ENCODE measurements at places on chromosomes 11 and 22.

DNA sequence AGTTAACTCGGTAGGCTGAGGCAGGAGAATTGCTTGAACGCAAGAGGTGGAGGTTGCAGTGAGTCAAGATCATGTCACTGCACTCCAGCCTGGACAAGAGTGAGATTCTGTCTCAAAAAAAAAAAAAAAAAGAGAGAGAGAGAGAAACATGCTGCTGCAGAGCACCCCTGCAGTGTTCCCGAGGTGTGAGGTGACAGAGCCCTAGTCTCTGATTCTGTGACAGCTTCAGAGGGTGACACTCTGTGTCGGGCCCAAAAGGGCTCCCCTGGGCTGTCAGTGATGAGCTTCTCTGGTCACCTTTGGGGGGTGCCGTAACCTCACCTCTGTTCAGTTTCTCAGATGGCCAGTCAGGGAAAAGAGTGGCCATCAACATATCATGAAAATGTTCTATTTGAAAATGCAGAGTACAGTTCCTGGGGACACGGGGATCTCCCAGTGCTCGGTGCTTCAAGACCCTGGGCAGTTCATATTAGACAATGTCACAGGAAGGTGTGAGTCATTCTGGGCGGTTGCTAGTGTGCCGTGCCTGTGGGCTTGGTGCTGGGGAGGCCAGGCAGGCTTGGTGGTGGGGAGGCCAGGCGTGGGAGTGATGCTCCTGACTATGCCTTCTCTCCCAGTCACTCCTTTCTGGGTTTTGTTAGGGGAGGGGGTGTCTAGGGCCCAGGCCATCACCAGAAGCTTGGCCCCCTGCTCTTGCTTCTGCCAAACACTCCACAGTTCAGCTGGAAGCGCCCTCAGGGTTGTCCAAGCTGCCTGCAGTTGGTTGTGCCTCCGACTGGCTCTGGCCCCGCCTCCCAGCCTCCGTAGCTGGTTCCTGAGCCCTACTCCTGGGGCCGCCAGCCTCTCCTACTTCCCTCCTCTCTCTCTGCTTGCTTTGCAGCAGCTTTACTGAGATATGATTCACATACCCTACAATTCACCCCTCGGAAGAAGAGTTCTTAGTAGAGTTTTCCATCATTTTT, 52.5 kb upstream of the CLDN5 start:
- peak; percentile 18 for DNase-seq

DNA sequence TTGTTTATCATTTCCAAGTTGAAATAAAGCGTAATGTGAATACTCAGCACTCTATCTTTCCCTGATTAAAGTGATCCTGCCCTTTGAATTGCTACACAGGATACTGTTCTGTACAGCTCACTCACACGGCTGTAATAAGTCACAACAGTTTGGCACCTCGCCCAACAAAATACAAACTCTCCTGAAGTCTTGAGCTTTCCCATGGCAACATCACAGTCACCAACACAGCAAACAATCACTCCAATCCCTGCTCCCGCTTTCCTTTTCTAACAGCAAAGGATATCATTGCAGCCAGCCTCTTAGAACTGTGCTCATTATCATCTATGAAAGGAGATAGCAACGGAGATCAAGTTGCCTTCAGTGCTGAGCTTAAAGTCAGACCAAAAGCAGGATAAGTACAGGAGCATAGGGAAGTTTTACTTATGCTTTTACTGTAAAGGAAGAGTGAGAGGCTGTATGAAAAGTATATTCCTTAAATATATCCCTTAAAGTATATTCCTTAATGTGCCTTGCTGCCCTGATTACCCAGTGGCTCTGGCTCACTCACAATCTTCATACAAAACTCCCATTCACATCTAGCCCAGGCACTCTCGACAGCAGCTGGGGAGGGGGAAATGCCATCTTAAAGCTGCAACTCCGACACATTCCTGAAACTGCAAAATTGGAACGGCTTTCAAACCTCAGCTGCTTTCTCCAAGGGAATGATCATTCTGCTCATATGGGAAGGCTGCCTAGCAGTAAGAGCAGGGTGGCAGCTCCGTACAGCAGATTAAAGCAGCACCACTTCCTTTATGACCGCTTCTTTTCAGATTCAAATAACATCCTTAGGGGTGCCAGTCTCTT, 35.8 kb downstream of the MAML2 start:
- no peak for DNase-seq

DNA sequence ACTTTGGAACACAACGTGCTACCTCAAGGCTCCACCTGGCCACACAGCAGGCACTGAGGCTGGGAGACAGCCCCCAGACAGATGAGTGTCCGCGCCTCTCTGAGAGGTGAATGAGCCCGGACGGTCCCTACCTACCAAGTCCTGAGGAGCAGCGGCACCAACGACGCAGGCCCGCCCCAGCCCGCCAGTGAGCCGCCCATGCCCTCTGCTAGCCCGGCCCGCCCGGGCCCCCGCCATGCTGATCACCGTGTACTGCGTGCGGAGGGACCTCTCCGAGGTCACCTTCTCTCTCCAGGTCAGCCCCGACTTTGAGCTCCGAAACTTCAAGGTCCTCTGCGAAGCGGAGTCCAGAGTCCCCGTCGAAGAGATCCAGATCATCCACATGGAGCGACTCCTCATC, at the start of gene DDI1:
TSS of gene DDI1 (plus strand) at position 53 of the 400 bp plus-strand sequence. CDS start at position 236, 183 bp downstream.
- DNase-seq: no peak

- DNase-seq: no peak
Measured at GRCh38 chr11:86197448-86197847, 47.1 kb upstream of the EED start.

GRCh38 chr11:65501186-65501471, 2.3 kb downstream of the MALAT1 start:
- DNase-seq: no peak

GRCh38 chr22:32864041-32864440, 62.5 kb downstream of the TIMP3 start:
- no peak for DNase-seq

- DNase-seq: peak; percentile 67
Measured at GRCh38 chr11:65551572-65552387, 6.4 kb downstream of the LTBP3 start.

DNA sequence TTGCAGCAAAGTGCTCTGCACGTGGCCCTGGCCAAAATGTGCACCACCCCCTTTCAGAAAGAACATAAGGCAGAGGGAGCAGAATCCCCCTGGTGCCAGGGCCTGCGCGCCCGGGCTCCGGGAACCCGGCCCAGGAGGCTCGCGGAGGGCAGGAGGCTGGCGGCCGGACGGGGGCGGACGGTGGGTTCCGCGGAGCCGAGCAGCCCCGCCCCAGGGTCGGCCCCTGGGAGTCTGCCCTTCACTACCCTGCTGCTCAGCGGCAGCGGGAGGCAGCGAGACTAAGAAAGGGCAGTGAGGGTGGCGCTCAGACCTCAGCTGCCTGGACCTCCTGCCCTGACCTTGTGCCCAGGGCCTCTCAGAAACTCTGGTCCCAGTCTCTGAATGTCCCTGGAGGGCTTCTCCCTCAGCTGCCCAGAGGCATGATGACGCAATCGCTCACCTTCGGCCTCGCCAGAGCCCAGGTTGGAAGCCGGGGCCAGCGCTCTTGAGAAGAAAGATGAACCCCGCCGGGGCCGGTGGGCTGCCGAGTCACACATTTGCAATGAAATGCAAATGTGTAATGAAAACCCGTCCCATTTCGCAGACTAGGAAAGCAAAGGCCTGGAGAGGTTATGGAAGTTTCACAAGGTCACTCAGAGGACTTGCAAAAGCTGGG, 1.1 kb upstream of the CLMP start:
- no peak for DNase-seq

DNA sequence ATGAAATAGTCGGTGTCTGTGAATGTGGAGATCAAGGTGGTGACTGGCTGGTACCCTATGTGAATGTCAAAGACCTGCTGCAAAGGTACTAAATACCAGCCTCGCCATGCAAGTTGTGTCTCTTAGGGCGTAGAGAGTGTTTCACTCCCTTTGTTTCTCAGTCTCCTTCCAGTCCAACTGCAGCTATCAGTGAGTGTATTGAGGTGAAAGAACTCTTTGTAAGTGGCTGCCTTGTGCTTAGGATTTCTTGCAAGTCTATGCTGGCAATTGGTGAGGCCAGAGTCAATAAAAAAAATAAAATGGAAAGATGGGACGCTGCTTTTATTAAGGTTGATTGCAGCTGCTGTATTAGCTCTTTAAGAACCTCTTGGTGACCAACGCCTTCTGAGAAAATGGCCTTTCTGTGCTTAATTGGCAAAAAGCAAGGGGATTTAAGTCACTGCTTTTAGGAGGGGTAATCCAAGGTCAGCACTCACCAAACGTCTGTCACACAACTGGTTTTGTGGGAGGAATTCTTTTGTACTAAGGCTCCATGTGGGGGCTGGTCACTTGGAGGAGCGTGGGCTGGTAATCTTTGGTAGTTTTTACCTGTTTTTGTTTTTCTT, 95.1 kb downstream of the PARVA start:
- no peak for DNase-seq

DNA sequence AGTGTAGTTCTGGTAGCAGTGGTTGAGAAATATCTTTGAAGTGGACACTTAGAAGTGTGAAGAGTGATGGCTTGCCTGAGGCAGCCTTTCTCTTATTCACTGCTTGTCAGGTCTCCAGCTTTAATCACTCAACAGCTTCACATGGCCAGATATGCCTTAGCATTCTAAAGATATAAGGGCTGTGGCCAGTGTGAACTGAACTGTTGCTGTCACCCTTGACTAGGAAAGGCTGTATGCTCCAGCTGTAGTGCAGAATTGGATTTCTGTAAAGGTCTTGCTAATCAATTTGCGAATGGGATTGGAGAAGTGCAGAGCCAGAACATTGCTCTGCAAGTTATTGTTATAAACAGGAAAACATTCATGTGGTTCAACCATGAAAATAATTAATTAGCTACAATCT, 266.7 kb downstream of the TMEM135 start:
- no peak for DNase-seq

- DNase-seq: no peak
Measured at GRCh38 chr11:9646324-9646723, 17.6 kb upstream of the SWAP70 start.

DNA sequence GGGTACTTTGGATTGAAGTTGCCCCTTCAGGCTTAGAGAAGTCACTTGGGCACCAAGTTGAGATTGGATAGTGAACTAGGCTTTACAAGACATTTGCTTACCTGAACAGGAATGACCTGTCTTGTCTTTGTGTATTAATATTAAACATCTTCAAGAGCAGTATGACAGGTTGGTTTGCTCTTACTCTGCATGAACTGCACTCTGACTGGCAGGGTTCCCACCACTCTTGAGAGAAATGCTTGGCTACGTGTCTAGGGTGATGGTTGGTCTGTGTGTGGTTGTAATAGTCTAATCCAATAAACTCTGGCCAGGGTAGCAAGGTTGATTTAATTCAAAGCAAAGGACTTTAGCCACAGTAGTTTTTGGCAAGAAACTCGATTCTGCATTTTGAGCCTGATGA, 20.1 kb upstream of the SPTBN2 start:
- no peak for DNase-seq

DNA sequence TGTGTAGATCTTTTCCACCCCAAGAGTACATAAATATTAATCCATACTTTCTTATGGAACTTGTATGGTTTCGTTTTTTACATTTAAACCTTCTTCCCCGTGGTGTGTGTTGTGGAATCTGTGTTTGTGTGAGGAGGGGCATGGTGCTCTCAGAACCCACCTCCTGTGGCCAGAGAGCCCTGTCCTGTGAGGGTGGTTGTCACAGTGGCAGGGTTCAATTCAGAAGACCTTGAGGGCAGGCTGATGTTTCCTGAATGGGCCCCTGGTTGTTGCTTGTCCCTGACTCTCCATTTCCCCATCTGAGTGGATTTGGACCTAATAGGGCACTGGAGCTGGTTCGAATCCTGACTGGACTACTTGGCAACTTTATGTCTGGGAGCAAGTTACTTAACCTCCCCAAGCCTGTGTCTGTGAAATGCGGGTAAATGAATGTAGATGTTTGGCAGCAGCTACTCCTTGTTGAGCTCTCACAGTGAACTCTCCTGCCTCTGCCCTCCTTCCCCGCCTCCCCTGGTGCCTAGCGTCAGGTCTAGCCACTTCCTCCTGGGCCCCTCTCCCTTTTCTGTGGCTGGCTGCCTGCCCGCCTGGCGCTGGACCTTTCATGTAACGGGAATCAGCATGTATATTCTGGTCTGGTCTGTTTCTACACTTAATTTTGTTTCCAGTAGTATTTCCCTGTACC, 7.3 kb downstream of the NEAT1 start:
- DNase-seq: no peak

GRCh38 chr11:47243454-47243853, 5.2 kb downstream of the ACP2 start:
- no peak for DNase-seq

- no peak for DNase-seq
Measured at GRCh38 chr11:132782102-132782501, 750.2 kb downstream of the OPCML start.

DNA sequence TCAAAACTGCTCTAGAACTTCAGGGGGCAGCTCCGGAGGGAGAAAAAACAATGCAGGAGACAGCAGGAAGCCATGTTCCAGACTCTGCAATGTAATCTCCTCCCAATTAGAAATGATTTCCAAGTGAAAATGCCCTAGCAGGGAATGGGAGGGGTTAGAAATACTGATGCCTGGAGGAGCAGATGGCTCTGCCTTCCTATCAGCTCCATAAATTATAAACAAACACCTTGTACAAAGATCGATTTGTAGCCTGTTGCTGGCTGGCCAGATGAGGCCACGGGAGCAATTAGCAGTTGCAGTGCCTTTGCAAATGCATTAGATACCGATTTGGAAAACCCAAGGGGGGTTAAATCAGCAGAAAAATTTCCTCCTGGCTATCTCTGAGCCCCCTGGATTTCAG, 46.6 kb upstream of the CHRM4 start:
- no peak for DNase-seq

- no peak for DNase-seq
Measured at GRCh38 chr22:23531966-23532705, 48.0 kb downstream of the IGLL1 start.

DNA sequence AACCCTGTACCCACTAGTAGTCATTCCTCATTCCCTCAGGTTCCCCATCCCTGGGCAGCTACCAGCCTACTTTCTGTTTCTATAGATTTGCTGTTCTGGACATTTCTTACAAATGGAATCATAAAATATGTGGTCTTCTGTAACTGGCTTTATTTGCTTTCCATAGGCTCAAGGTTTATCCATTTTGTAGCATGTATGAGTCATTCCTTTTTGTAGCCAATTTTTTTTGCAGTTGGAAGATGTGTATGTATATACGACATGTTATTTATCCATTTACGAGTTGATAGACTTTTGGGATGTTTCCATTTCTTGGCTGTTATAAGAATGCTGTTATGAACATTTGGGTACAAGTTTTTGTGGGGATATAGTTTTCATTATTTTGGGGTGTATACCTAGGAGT, 130.6 kb downstream of the WNT11 start:
- DNase-seq: no peak

GRCh38 chr11:91790346-91791170, 434.1 kb upstream of the FAT3 start:
- no peak for DNase-seq

GRCh38 chr22:36840106-36840505, 20.7 kb upstream of the NCF4 start:
- no peak for DNase-seq

GRCh38 chr11:12263141-12263693, 114.2 kb upstream of the PARVA start:
- DNase-seq: no peak

Data from activated naive CD4-positive, alpha-beta T cell (primary cell).